ENCODE measurements at places on chromosomes 3 and 15.

GRCh38 chr3:6025032-6025431 is 835.9 kb upstream of the GRM7 start:
- no peak for DNase-seq

DNA sequence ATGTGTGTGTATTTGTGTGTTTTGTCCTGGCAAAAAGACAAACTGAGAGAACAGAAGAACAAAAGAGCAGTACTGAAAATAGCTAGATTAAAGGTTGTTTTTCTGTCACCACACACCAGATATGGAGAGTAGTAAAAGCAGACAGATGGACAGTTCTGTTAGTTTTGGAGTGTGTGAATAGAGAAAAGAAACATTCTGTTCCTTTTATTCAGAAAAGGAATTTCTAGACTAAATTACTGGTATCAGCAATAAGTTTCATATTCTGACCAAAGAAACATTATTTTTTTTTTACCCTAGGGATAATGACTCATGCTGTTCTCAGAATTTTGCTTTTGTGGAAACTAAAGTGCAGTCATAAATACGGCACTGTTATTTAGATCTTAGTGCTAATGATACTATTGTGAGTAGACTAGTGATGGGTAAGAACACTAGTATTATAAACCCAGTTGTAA is 32.9 kb downstream of the PIK3CA start:
- DNase-seq: no peak

GRCh38 chr3:37546876-37547275 is 314.8 kb upstream of the CTDSPL start:
- DNase-seq: no peak

DNA sequence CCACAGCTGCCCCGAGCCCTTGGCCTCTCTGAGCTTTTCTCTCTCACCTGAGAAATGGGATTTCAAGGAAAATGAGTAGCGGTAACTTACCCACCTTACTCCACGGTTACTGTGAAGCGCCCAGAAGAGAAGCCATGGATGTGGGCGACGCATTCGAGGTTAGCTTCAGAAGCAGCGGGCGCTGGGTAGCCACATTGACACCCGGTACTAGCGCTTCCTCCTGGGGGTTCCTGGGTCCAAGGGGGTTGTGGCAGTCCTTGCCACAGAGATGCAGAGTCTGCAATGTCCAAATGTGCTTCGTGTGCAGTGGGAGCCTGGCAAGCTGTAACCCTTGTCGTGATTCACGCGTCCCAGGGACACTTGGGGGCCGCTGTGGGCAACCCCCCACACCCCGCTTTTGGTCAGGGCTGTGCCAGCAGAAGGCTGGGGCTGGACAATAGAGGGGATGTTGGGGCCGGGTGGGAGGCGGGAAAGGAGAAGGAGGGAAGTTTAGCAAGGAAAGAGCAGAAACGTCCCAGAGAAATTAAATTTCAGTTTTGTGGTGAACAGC is 41.4 kb upstream of the FURIN start:
- no peak for DNase-seq

DNA sequence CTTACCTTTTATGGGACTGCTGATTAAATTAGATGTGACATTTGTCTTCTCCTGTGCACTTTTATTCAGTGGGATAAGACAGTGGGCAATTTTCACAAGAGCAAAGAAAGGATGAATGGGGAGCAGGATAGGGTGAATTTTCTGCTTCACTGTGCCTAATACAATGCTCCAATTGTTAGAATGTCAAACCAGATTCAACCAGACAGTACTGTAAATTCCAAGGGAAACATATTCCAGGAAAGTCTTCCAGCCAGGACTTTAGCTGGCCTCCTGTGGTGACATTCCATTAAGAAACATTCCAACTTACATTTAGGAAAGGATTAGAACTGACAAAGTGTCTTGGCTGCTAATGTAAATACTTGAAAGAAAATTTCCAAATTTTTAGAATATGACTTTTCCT is 100.1 kb upstream of the PROK2 start:
- DNase-seq: no peak

DNA sequence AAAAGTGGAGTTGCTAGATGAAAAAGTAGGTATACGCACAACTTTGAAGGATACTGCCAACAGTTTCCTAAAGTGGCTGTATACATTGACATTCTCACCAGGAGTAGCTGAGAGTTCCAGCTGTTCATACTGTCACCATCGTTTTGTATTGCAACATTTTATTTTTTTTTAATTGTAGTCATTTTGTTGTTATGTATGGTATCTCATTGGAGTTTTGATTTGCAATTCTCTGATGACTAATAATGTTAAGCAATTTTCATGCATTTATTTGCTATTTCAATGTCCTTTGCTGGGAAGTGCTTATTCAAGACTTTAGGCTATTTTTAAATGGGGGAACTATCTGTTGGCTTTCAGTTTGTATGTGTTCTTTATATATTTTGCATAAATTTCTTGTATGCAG is 185.1 kb upstream of the TGFBR2 start:
- no peak for DNase-seq

- DNase-seq: no peak
These were observed 6.8 kb downstream of the EXOSC7 start for GRCh38 chr3:44982817-44983216.

DNA sequence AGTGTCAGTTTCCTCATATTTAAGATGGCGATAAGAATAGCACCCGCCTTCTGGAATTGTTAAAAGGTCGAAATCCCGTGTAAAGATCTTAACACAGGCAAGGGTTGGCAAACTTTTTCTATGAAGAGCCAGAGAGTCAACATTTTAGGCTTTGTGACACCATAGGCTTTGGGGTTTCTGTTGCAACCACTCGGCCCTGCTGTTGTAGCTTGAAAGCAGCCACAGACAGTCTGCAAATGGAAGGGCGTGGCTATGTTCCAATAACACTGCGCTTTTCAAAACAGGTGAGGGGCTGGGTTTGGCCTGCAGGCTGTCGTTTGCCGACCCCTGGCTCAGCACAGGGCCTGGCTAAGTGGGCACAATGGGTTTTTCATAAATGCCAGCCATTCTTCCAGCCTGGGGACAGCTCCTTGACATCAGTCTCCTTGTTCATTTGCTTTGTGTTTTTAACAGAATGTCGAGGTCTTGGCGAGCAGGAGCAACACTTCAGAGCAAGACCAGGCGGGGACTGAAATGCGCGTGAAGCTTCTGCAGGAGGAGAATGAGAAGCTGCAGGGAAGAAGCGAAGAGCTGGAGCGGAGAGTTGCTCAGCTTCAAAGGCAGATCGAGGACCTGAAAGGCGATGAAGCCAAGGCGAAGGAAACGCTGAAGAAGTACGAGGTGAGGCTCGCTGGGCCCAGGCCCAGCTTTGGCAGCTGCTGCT is 75.2 kb upstream of the MYZAP start:
- no peak for DNase-seq

DNA sequence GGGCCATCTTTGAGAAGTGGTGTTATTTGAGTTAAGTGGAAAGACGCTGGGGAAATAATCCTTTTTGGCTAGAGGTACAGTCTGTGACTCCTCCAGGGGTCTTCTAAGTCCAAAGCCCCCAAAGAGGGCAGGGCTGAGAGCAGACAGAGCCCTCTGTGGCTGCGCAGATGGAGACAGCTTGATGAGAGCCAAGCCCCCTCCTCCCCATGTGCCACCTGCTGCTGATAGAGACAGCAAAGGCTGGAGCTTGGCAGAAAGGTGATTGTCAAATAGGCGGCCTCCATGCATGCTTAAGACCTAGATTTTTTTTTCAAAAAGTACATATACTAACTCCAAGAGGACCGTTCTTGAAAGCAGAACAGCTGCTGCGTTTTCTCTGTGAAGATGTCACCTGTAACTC is 72.4 kb downstream of the CRYGS start:
- DNase-seq: no peak

DNA sequence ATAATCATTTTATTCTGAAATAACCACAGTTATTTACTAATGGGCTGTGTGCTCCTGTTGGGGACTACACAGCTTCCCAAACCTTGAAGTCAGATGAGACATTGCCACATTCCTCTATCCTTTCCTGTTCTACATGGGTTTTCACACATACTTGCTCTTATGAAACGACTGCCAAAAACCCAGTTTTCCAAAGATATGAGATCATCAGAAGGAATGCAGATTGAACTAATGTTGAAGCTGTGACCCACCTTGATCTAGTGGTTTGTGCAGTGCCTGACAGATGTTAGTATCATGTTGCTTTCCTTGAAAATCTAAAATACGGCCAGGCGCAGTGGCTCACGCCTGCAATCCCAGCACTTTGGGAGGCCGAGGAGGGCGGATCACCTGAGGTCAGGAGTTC is 144.6 kb downstream of the VGLL4 start:
- DNase-seq: no peak

- no peak for DNase-seq
These were observed 140.6 kb downstream of the RYR3 start for GRCh38 chr15:33451385-33451784.

DNA sequence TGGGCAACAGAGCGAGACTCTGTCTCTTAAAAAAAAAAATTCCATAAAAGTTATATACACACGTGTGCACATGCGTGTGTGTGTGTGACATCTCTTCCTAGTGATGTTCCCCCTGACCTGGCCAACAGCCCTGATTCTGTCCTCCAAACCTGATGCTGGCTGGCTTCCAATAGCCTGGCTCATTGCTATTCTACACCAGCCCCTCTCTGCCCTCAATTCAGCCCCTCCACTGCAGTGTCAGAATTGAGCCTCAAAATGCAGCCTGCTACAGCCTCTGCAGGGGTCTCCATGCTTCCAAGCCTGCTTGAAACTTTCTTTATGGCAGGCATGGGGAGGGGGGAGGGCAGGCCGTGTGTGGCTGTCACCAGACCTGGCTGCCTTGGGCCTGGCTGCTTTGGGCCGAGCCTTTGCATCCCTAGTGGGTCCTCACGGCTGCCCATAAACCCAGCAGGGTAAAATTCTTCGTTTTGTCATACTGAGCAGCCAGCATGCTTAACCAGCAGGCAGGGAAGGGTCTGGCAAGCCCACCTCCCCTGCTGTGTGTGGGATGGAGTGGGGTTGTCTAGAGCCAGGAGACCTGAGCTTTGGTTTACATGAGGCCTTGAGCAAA is 22.7 kb upstream of the DOCK3 start:
- DNase-seq: no peak

DNA sequence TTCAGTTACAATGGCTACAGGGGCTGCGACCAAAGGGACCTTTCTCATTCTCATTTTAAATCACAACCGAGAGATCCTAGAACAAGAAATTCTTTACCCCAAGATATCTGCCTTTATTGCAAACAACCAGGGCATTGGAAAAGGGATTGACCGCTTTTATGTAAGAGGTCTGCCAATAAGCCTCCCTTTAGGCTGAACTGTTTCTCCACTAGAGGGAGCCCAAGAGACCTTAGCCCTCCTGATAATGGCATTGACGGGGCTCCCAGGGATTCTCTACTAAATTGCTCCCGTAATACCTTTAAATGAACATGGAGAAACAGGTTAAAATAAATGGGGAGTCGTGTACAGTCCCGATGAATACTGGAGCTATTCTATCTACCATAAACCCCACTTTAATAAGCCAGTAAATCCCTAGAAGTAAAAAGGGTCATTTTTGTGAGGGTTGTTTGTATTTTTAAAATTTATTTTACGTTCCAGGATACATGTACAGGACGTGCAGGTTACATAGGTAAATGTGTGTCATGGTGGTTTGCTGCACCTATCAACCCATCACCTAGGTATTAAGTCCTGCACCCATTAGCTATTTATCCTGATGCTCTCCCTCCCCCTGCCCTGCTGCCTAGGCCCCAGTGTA is 7.5 kb upstream of the IGSF10 start:
- peak; percentile 3 for DNase-seq

DNA sequence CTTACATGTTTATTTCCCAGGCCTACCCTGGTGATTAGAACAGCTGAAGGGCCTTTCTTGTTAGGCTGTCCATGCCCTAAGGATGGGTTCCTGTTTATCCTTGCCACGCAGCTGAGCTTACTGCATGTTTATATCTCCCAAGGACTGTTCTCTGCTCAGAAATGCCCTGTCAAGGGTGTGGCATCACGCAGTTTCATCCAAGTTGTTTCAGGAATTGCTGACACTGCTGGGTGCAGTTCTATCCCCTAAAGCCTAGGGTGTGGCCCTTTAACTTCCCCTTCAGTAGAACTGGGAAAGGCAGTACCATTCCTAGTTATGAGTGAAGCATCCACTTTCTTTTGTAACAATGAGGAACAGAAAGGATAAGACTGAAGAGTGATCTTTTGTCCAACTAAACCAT is 5.0 kb downstream of the ELL3 start:
- DNase-seq: no peak

DNA sequence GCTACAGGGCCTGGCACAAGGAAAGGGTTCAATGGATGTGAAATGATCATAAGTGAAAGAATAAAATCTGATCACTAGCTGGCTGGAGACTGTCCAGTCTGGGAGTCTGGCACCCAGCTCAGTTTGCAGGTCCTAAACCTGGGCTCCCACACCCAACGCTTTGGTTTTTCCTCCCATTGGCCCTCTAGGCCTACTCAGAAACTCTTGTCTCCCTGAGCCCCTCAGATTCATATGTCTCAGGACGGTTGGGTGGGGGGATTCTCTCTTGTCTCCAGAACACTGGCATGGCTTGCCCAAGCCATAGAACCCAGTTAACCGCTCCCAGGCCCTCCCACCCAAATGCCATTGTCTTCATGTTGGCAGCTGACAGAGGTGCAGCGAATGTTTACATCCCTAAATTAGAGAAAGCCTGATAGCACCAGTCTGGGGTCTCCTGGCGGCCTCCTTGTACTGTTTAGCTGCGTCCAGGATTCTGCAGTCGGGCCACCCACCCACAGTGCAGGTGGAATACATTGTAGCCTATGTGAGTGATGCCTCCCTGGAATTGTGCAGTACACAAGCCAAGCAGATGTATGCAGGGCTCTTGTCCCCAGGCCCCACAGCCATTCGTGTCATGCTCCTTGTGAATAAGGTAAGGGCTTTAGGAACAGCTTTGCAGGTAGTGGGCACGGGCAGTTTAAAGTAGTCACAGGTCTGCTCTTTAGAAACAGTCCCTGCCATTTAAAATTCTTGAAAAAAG is 266.3 kb downstream of the XXYLT1 start:
- DNase-seq: no peak

DNA sequence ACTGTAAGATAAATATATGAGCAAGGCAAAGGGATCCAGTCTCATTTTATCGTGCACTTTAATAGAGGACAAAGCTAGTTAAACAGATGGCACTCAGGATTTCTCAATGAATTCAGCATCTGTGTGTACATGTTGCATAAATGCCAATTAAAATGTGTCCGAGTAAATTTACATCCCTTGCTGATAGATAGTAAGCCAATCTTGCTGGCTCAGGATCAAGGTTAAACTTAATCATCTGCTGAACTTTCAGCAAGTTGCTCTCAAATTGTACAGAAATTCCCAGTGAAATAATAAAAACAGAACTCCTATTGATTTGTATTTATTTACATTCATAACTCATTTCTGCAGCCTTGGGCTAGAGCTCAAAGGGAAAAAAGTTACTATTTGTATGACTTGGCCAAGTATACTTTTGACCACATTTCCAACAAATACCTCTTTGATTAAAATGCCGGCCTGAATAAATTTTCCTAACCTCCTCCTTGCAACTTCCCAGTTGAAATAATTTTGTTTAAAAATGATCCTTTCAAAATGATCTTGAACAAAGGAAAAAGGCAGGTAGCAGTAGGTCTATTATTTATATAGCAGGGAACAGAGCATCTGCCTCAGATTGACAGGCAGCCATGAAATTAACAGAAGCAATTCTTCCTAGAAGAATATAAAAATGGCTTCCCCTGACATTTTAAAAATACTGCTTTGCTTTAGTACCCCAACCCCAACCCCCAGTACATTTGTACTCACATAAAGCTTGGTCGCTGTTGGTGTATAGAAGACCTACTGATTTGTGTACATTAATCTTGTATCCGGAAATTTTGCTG is 1001.9 kb downstream of the ROBO1 start:
- no peak for DNase-seq

All from stimulated activated CD4-positive, alpha-beta T cell treated with anti-CD3 and anti-CD28 coated beads, Interleukin-15, amount 100 ng/mL, for 48 hours (primary cell).